MV-4-11 (cell line): ENCODE measurements at places on chromosomes 3 and 15.

DNA sequence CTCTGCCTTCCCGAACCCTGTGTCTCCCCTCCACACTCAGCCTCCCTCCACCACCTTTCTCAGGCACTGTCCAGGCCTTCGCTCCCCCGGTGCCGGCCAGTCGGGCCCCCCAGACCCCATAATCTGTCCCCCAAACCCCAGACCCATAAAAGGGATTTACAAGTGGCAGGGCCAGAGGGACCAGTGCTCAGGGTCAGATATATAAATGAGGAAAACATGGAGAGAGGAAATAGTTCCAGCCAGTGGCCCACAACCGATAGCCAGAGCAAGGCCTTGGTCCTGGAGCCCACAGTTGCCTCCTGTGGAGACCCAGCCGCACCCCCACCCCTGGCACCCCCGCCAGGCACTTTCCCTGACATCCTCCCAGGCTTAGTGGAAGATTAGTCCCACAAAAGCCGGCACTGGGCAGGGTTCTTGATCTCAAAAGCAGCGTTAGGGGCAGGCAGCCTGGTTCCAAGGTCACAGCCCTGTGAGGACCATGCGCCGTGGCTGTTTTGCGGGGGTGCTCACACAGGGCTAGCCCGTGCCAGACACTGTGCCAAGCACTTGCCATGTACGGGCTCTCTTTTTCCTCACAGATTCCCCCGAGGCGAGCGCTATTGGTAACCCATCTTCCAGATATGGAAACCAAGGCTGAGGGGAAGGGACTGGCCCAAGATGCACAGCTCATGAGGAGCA lies 1.1 kb upstream of the PLXND1 start:
- DNase-seq = no peak

GRCh38 chr3:65079560-65079959 lies 391.8 kb upstream of the ADAMTS9 start:
- DNase-seq = no peak

- no peak for DNase-seq
Observed at GRCh38 chr3:17135696-17136095, 250.9 kb downstream of the PLCL2 start.

- DNase-seq = peak; percentile 80
Observed at GRCh38 chr3:150384296-150385212, 23.5 kb upstream of the TSC22D2 start.

DNA sequence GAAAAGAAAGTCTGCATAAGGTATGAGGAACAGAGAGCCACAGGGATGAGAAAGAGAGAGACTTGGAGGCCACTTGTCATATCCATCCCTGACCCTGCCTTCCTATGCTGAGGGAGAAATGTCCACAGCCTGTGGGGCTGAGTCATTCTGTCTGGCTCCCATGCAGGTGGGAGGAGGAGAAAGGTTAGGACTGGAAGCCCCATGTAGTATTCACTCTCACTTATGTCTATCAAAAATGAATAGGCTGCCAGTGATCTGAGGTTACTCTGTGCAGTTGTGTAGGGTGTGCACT lies 71.3 kb downstream of the RAB11A start:
- DNase-seq = no peak

DNA sequence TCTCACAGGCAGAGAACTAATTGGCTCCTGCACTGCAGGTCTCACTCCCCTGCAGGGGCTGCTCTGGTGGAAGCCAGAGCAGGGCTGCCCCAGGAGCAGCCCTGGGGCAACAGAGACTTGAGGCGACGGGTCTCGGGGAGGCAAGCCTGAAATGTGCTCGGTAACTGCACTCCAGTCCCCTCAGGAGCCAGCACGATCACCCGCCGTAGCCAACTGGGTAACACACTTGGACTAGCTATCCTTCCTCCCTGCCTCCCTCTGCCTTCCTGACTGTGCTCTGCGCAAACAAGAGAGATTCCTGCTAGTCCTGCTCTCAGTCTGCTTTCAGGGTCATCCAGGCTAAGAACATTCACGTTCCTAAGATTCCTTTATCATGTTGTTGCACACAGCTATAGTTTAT lies 140.7 kb upstream of the NSMCE3 start:
- DNase-seq = no peak

DNA sequence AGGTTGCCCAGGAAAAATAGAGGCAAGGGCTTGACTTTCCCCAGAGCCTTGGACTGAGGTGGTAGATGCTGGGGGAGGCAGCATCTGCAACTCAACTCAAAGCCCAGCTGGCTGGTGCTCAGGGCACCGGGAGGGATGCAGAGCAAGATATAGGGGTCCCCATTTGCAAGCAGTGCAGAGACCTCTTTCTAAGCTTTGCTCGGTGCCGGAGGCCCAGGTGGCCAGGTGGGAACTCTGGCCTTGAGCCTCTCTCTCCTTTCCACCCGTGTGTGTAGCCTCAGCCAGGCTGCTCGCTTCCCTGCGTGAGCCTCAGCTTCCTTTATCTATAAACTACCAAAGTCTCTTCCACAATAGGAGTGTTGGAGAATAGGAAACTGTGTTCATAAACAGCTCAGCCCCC lies 36.5 kb downstream of the SLC6A6 start:
- DNase-seq = no peak

- DNase-seq = no peak
Observed at GRCh38 chr3:104126864-104127553, 1239.7 kb upstream of the ALCAM start.
